Activated T-helper 1 cell treated with anti-CD3 and anti-CD28 coated beads, Interleukin-2, amount 50 U/mL, for 16 hours (primary cell): ENCODE measurements at places on chromosomes 13 and 19.

DNA sequence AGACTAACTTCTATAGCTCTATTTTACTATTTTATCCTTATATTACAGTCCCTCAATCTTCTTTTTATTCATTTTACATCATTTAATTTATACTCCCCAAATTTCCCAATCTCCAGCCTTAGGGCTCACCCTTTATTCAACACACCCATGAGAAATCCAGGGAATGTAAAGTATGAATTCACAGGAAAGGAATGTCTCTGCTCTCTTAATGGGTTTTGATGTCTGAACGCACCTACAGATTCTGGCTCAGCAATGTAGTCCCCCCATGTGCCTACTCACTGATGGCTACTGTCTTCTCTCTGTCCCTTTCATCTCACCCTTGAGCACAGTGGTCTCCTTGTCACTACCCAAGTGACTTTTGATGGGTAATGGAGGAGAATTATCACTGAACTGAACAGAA, 32.8 kb downstream of the TNFSF13B start:
- DNase-seq, result no peak

- DNase-seq, result no peak
Measured at GRCh38 chr19:32176591-32176990, 168.8 kb upstream of the ZNF507 start.

GRCh38 chr19:38099966-38100365, 124.1 kb downstream of the DPF1 start:
- DNase-seq, result no peak

- no peak for DNase-seq
Measured at GRCh38 chr13:107452833-107453232, 762.5 kb downstream of the LIG4 start.

- DNase-seq, result no peak
Measured at GRCh38 chr13:110229905-110230563, 76.9 kb downstream of the COL4A1 start.

- DNase-seq, result no peak
Measured at GRCh38 chr13:101451641-101452040, 834 bp upstream of the ITGBL1 start.

DNA sequence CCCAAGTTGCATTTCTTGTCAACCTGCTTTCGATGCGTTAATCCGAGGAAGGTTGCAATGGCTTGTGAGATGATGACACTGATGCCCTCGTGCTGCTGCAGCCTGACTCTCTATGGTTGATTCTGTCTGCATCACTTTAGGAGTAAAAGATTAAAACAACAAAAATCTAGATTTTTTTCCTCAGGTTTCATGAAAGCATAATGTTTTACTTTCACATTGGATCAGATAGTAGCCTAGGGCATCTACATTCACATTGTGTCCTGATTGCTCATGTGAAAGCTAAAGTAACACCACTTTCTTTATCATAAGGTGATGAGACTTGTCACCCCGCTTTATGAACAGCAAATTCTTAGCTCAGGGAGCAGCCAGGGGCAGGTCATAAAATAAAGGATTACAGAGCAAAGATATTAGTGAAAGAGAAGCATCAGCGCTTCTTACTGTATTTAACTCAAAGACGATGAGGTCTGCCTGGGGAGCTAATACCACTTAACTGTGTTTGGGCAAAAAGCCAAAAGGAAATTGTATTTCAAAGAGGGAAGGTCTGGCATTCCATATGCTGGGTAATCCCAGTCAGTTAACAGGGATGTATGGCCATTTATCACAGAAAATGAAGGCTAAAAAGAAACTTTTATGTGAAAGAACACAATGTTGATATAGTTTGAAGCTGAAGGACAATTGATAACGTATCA, 270.5 kb downstream of the GPC6 start:
- no peak for DNase-seq

DNA sequence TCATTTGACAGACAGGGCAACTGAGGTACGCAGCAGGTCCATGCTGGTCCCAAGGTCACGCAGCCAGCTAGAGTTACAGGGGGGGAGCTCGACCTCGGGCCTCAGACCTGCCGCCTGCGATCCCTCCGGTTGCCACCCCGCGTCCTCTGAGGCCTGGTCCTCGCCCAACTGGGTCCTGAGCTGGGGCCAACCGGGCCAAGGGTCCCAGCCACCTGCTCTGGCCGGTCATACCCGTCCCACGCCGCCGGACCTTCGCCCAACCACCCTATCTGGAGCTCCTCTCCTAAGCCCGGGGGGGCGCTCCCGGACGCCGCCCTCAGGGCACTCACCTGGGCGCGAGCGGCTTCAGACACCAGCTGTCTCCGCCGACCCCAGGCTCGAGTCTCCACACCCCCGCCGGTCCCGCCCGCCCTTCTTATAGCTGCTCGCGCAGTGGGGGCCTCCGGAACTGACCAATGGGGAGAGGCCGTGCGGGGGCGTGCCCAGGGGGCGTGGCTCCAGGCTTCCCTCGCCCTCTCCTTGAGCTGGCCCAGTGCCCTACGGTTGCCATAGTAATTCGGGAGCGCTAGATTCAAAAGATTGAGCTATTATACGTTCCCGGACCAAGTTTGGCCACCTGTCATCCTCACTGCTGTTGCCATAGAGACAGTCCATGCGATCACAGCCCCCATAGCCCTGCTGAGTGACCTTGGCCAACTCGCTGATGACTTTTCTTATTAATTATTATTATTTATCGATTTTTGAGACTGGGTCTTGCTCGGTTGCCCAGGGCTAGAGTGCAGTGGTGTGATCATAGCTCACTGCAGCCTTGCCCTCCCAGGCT, at the start of gene PLIN5:
TSS of gene PLIN5 (minus strand) at position 389 of the 823 bp plus-strand sequence. CDS start 1,150 bp downstream, outside the sequence.
- no peak for DNase-seq

- DNase-seq, result no peak
Measured at GRCh38 chr13:46211116-46211482, 629 bp upstream of the LRRC63 start.

GRCh38 chr19:4979211-4979807, 10.4 kb downstream of the KDM4B start:
- DNase-seq, result no peak

- DNase-seq, result no peak
Measured at GRCh38 chr13:21014139-21014501, 47.3 kb downstream of the LATS2 start.

- no peak for DNase-seq
Measured at GRCh38 chr19:58568453-58569130, 4.5 kb downstream of the MZF1 start.

DNA sequence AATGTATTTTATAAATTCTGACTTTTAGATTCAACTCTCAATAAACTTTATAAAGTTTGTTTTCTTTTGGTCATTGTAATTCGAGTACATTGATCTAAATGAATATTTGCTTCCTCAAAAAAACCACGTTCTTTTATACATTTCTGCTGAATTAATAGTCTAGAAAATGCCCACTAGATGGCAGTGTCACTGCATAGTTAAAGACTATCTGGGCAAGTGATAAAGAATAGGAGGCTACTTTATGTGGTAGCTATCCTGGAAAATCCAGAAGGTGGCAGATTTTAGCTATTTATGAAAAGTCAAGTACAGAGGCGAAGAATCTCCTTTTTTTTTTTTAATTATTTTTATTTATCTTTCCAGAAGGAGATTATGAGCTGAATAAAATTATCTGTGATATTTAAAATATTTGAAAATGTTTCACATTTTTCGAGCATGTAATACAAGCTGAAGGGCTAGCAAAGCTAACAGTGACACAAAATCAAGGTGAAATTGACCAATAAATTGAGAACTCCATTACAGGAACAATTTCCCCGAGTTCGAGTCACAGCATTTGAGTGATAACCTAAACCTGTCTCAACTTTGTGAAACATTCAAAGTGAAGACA, 221.8 kb downstream of the OLFM4 start:
- DNase-seq, result no peak

GRCh38 chr13:59793107-59793506, 370.6 kb downstream of the DIAPH3 start:
- DNase-seq, result no peak

DNA sequence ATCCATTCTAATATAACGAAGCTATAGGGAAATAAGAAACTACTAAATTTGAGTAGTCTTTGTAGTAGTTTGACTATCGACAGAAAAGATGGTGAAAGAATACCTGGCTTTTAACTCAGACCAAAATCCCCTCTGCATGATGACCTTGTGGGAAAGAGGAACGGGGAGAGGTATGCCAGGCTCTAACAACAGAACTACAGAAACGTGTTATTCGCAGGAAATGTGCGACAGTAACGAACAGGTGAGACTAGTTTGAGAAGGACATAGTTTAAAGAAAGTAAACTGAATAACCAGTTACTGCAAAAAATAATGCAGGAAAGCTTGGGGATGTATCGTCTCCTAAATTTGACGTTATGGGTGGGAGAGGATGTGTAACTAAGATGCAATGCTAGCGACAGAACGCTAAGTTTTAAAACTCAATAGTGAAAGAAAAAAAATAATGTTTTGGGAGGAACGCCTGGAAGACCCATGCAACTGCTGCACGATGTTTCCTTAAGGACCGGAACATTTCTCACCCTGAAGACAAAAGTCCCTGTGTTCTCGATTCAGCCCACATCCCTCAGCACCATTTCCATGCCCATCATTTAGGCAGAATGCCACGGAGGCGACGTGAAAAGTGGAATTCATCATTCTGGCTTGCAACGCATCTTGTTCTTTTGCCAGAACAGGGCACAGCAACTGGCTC, 1.6 kb upstream of the RAP2A start:
- no peak for DNase-seq

DNA sequence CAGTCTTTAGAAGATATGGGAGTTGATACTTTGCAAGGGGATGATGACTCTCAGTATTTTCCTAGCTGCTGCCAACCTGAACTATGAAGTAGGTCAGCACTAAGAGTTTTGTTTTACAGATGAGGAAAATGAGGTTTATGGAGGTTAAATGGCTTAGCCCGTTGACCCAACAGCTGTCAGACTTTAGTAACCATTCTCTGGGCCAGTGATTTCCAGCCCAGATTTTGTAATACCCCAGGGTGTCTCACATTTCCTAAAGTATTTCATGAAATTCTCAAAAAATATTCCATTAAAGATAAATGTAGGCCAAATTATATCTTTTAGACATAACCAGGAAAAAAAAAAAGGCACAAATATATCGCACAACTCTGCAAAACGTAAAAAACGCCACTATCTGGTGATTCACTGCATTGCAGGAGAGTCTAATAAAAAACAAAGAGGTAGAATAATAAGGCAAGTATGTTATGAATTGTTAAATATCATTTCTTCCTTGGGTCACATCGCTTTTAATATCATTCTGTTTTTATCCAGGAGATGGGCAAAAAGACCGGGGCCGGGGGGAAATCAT, 112.5 kb downstream of the DACH1 start:
- no peak for DNase-seq

DNA sequence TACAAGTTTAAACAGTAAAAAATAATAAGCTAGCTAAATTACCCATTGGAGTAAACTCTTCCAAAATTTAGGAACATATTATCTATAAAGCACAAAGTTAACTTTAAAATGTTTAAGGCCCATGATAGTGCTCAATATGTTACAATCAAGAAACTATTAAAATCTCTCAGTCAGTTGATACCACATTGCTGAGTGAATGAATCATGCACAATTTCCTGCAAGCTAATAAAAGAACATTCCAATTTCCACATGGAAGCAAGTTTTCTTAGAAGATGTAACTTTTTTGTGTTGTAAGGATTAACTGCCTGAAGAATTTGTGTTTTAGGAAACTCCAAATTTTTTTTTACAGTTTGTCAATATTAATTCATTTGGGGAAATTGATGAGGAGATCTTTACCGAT, 666.6 kb downstream of the SLITRK1 start:
- no peak for DNase-seq

- no peak for DNase-seq
Measured at GRCh38 chr13:29109987-29110386, 289.8 kb downstream of the MTUS2 start.

- no peak for DNase-seq
Measured at GRCh38 chr13:97280478-97280877, 58.3 kb downstream of the MBNL2 start.

DNA sequence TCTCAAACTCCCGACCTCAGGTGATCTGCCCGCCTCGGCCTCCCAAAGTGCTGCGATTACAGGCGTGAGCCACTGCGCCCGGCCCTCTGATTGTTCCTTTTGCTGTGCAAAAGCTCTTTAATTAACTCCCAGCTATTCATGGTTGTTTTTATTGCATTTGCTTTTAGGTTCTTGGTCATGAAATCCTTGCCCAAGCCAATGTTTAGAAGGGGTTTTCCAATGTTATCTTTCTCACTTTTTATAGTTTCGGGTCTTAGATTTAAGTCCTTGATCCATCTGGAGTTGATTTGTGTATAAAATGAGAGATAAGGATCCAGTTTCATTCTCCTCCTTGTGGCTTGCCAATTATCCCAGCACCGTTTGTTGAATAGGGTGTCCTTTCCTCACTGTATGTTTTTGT, 19.2 kb upstream of the GRTP1 start:
- DNase-seq, result no peak
